Hippocampal formation (tissue), 2 donors: ENCODE measurements at places on chromosomes 2 and 18.

GRCh38 chr2:205212357-205212756 is 469.9 kb upstream of the NRP2 start:
- no peak for DNase-seq

GRCh38 chr2:67938053-67938452 is 124.8 kb downstream of the C1D start:
- no peak for DNase-seq

DNA sequence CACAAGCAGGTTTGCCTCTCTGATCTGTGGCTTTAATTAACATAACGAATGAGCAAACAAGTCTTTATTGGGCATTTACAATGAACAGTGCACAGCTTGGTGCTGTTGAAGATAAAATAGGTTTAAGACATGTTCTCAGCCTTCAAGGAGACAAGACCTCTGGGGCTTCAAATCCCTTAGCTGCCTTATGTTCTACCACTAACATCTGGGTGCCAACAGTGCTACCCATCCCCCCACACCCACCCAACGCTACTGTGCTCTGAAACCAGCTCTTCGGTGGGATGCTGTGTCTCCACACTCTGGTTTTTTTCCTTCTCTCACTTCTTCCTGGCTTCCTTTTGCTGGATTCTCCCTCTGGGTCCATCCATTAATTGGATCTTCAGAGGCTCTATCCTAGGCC is 14.1 kb upstream of the B3GNT2 start:
- DNase-seq: no peak

DNA sequence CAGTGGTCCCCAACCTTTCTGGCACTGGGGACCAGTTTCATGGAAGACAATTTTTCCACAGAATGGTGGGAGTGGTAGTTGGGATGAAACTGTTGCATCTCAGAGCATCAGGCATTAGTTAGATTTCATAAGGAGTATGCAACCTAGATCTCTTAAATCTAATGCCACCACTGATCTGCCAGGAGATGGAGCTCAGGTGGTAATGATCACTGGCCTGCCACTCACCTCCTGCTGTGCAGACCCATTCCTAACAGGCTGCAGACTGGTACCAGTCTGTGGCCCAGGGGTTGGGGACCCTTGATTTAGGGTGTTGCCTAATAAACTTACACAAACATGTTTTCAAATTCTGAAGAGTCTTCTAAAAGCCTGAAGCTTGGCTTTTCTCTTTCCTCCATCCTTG is 261.3 kb downstream of the CDH19 start:
- DNase-seq: no peak

DNA sequence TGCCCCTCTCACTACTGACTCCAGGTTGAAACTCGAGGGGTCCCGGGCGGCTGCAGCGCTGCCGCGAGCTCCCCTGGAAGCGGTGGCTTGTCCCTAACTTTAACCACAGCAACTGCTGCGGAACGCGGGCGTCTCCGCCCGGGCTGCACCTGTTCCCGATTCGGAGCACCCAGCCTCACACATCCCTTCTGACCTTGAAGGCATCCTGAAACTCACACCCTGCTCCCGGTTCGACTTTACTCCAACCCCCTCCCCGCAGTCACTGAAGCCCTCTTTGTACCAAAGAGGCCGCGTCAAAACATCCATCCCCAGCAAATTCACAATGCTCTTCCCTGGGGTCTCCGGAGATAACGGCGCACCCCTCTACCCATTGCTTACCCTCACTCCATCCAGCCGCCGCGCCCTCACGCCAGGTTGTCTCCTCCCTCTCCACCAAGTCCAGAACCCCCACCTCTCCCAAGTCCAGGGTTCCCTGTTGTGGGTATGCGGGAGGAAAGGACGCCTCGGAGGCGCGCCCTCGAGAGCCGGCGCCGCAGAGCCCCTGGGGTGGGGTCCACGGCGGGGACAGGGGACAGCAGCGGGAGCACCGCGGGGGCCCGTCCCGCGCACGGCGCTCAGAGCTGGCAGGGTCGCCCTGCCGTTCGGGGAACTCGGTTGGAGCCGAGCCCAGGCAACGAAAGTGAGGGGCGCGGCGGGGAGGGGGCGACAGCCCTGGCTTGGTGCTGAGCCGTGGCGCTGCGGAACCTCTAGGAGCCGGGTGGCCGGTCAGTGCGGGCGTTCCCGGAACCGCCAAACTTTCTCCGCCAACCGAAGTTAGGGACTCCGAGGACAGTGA is 934 bp downstream of the MYO5B start:
- DNase-seq: no peak

GRCh38 chr2:136905779-136906178 is 140.4 kb downstream of the THSD7B start:
- no peak for DNase-seq

- no peak for DNase-seq
These were observed 15.8 kb downstream of the DAPL1 start for GRCh38 chr2:158810731-158811460.

GRCh38 chr18:37567994-37568359 is 2.4 kb upstream of the CELF4 start:
- DNase-seq: no peak

GRCh38 chr2:86254576-86255538 is 55.6 kb downstream of the MRPL35 start:
- no peak for DNase-seq

- no peak for DNase-seq
These were observed 27.1 kb upstream of the ODC1 start for GRCh38 chr2:10475221-10475722.

DNA sequence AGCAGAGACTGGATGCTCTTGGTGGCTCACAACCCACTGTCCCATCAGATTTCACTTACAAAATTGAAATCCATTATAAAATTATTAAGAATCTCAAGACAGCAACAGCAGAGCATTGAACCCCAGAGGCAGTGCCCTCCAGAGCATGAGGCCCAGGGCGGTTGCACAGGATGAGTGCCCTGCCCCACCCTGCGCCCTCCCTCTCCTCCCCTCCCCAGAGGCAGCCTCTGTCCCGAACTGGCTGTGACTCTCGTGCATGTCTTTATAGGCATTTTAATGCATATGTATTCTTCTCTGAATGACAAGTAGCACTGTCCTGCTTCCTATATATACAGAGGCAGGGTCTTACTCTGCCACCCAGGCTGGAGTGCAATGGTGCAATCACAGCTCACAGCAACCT is 10.4 kb downstream of the MFSD2B start:
- DNase-seq: no peak

GRCh38 chr2:226600184-226600583 is 199.4 kb downstream of the IRS1 start:
- no peak for DNase-seq

DNA sequence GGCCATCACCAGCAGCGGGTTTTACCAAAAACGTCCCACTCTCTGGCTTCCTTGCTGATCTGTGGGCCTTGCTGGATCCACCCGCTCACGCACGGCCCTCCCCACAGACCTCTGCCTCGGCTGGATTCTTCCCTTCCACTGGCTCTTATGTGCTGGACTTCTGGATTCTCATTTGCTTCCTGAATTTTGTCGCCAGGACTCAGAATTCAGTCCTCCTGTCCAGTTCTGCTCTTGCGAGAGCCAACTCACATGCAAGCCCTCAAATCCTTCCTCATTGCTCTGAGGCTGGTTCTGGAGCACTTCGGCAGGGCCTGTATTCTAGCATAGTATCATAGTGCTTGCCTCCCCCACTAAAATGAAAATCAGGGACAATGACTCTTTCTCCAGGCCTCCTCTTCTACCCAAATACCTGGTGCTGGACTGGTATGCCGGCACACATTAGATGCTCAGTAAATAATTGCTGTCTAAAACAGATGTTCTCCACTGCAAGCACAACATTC is 115.5 kb downstream of the ATL2 start:
- DNase-seq: no peak

DNA sequence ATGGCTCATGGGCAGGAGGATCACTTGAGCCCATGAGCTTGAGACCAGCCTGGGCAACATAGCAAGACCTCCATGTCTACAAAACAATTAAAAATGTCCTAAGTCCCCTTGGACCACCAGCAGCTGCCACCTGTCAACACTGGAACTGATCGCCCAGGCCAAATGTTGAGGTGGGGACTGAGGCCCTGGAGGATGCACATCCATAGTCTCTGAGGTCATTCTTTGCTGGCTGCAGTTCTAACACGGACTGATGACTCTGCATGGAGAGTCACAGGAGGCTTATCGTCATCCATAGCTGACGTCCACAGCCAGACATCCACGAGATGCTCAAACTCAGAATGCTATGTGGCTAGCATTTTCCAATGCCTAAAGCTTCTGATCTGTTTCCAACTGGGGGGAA is 151.3 kb downstream of the BCL2 start:
- DNase-seq: no peak

GRCh38 chr18:77095391-77096371 is 36.9 kb downstream of the MBP start:
- DNase-seq: no peak

DNA sequence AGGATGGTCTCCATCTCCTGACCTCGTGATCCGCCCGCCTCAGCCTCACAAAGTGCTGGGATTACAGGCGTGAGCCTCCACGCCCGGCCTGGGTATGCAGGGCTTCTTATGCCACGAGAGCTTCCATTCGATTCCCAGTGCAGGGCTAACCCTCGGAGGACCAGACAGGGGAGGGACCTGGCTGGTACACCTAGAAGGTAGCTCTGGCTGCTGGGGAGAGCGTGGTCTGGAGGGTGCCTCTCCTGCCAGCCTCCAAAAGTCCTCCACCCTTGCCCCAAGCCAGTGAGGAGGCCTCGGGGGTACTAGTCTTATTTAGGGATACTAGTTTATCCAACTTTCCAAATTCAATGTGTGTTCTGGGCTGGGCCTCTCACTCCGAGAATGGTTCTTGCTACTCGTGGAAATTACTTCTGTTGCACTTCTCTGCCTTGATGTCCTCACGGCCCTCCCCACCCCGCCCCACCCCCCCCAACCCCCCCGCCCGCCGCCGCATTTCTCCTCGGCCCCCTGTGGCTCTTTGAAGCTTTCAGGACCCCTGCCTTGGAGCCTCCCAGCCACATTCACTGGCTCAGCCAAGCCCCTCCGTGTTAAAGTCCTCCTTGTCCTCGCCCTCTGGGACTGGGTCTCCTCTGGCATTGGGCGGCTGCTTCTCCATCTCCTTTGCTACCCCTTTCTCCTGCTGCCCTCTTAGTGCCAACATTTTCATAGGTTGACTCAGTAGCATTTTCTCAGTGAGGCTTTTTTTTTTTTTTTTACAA is 143.0 kb upstream of the EPAS1 start:
- no peak for DNase-seq

DNA sequence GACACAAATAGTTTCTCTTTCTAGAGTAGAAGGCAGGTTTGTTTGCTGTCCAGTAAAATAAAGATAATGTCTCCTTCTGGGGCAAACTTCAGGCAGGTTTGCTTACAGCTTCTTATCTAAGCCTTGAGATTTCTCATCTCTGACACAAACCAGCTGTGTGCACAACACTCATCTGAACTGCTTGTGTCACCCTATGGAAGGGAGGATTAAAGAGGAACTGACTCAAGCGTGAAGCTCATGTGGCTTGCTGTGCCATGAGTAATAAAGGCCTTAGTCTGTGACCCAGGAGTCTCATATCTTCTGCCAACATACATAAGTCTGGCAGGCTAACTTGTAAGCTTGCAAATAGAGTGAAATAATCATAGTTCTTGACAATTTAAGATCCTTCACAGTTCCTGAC is 24.2 kb upstream of the CPO start:
- DNase-seq: no peak

DNA sequence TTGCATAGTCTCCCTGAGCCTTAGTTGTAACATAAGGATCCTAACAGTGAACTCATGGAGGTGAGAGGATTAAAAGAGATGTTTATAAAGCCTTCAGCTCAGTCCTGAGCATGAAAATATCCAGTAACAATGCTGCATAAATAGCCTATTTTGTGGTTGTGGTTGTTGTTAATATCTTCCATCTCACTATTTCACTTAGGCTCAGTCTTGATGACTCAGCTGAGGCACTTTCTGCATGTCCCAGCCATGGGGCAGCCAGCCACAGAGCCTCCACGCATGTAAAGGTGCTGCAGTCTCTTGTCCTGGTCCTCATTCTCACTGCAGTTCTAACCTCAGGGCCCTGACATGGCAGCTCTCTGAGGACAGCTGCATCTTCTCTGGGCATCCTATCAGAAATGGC is 218.8 kb upstream of the PKDCC start:
- DNase-seq: no peak

DNA sequence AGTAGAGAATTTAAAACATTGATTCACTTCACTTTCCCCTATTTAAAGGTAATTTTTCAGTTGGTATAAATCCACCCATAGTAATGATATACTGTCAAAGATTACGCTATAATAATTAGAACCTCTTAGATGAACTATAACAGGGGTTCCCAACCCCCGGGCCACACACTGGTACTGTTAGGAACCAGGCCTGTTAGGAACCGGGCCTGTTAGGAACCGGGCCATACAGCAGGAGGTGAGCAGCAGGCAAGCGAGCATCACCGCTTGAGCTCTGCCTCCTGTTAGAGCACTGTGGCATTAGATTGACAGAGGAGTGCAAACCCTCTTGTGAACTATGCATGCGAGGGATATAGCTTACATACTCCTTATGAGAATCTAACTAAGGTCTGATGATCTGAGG is 34.0 kb upstream of the CD302 start:
- no peak for DNase-seq

DNA sequence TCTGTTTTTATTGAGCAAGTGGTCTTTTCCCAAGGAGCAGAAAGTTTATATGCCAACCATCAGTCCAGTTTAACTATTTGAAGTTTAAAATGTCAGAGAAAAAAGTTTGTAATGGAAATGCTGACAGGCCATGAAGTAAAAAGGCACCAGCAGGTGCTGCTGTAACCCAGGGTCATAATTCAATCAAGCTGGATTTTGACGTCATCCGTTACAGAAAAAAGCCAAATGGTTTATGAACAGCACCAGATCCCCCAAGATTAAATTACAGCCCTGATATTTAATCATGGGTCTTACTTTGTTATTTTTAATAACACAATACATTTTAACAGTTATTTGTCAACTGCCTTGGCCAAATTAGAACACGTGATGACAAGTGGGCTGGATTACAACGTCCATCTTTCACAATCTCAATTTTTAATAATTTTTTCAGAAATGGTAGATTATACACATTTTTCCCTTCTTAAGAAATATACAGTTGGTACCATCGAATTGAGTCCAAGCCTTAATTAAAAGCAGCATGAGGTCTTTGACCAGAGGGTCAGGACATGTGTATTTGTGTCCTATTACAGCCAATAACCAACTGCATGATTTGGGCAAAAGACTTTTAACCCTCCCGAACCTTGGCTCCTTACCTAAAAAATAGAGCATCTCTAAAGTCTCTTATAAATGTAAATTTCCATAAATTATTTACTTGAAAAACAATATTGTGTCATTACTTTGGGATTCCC is 10.0 kb downstream of the TCF4 start:
- no peak for DNase-seq

GRCh38 chr18:45666006-45666405 is 50.7 kb downstream of the SLC14A2 start:
- DNase-seq: no peak
